Neural crest cell (in vitro differentiated cells): ENCODE measurements at places on chromosomes 1 and 21. TPM values are rescaled to one million over a fixed set of nuclear protein-coding genes. Genes with fewer than 3 reads are reported as not detected.

TARS2 gene
- 30.0 and 31.1 TPM in 2 replicates for total RNA-seq

TAS1R3 gene
- 0.64 and 0.68 TPM in 2 replicates for total RNA-seq

- H3K27ac ChIP-seq, result no peak overlapping the region
- DNase-seq, result no peak
- H3K4me1 ChIP-seq, result peaks cover 4% of the 10 kb centered on the region
- H3K4me3 ChIP-seq, result no peak overlapping the region
- no peaks in the 10 kb centered on the region for H3K27me3 ChIP-seq
Measured at GRCh38 chr1:212315907-212316306, 30.7 kb downstream of the PPP2R5A start.

NEK2 gene
- total RNA-seq, result 27.1 and 31.0 TPM in 2 replicates

DNA sequence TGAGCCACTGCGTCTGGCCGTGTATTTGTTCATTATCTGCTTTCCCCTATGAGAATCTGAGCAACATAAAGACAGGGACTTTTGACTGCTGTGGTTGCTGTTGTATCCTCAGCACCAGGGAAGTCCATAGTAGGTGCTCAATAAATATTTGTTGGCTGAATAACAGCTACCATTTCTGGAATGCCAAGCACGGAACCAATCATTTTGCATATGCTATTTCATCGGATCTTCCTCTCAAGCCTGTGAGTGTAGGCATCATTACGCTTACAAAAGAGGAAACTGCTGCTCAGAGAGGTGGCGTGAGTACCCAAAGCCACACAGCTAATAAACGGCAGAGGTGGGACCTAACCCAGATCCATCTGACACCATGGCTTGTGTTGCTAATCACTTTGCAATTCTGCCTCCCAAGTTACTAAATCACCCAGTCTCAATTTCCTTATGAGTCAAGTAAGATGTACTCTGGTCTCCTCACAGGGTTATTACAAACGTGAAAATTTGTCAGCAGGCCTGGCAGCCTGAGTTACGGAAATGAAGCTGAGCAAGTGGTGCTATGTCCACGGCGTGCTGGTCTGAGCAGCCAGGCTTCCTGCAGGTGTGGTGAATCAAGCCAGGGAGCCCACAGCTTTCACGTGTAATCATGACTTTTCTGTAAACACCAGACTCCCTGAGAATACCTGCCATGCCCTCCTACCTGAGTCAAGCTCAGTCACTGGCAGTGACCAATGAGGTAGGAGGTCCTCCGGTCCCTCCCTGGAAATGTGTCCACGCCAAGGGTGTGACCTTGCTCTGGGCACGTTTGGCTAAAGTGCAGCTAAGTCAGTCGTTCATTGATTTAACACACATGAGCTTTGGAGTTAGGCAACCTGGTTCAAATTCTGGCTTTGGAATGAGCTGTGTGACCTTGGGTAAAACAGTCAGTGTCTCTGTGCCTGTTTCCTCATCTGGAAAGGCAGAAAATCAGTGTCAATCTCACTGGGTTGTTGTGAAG lies 4.8 kb upstream of the RHCE start:
- DNase-seq, result no peak
- H3K27me3 ChIP-seq, result peaks cover 7% of the 10 kb centered on the region
- H3K36me3 ChIP-seq, result no peaks in the 10 kb centered on the region
- peaks cover 18% of the 10 kb centered on the region for H3K4me1 ChIP-seq

GRCh38 chr21:46247699-46248421 lies 19.3 kb upstream of the LSS start:
- H3K27ac ChIP-seq, result no peak overlapping the region
- no peaks in the 10 kb centered on the region for H3K4me1 ChIP-seq
- no peaks in the 10 kb centered on the region for H3K27me3 ChIP-seq
- no peak overlapping the region for H3K4me3 ChIP-seq
- H3K36me3 ChIP-seq, result peaks cover 12% of the 10 kb centered on the region

- peaks cover 17% of the 10 kb centered on the region for H3K4me1 ChIP-seq
- DNase-seq, result no peak
- H3K36me3 ChIP-seq, result no peaks in the 10 kb centered on the region
- H3K4me3 ChIP-seq, result no peak overlapping the region
Measured at GRCh38 chr1:150477320-150477719, 9.9 kb upstream of the TARS2 start.

CIART gene
- total RNA-seq, result 3.7 and 5.0 TPM in 2 replicates

NR1I3 gene
- not detected in 2 replicates for total RNA-seq

PHLDA3 gene
- total RNA-seq, result 10.7 and 12.6 TPM in 2 replicates
